D341Med (cell line): ENCODE measurements at places on chromosomes 3 and 15.

DNA sequence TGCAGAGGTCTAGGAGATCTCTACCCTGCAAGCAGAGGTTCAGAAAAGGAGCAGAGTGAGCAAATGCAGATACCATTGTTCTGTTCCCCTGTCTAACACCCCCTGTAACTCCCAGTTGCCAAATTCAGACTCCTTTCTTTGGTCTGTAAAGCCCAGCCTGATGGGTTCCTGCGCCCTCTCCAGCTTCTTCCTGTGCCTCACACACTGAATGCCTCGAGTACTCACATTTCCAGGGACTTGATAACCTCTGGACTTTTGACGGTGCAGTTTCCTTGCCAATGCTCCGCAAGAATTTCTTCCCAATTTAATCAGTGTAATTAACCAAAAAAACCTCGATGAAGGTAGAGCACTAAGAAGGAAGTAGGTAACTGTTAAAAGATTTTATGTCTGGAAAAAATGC, 19.3 kb downstream of the PDE8A start:
- DNase-seq, result no peak

- DNase-seq, result no peak
Measured at GRCh38 chr3:122000936-122001605, 21.0 kb downstream of the ILDR1 start.

- no peak for DNase-seq
Measured at GRCh38 chr3:976006-976405, 116.8 kb upstream of the CNTN6 start.

DNA sequence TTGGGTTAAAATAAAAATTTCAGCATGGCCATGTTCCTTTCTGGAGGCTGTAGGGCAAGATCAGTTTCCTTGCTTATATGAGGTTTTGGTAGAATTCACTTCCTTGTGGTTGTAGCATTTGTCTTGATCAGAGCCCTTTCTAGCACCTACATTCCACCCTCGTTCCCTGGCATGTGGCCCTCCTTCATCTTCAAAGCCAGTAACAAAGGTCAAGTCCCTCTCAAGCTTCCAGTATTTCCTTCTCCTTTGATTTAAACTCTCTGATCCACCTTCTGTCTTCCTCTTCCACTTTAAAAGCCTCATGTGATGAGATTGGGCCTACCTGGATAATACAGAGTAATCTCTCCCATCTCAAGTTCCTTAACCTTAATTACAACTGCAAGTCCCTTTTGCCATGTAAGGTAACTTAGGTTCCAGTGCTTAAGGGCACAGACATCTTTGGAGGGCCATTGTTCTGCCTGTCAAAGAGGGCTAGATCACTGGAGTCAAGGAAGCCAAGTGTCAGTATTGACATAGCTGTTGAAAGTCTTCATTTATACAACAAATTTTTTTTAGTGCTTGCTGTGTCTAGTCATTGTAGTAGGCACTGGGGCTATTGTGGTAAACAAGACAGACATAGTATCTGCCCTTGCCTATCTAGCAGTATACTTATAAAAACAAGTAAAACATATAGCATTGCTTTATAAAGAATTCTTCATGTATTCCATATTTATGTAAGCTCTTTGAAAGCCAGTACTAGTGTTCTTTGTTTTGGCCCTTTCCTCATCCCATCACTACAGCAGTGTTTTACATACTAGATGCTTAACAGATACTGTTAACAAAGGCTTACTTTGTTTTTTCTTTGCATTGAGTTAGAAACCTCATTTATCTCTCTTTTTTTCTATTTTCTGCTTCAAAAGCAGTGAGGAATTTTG, 40.7 kb downstream of the GLCE start:
- no peak for DNase-seq

GRCh38 chr3:13069495-13069894, 3.7 kb downstream of the IQSEC1 start:
- no peak for DNase-seq

DNA sequence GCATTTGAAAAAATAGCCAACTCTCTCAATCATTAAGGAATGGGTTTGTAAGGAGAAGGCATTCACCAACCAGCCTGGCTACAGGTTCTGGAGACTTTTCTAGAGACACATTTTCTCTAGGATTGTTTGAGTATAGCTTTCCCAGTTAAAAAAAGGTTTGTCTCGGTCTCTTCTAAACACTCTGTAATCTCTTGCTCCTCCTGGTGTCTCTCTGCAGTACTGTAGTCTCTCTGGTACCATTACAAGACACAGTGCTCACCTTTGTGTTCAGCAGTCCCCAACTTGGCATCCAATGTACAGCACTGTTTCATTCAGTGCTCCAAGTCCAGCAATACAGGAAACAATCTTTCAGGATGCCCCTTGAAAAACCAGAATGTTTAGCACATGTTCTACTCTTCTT, 534.4 kb downstream of the ZNF385D start:
- peak; percentile 42 for DNase-seq

DNA sequence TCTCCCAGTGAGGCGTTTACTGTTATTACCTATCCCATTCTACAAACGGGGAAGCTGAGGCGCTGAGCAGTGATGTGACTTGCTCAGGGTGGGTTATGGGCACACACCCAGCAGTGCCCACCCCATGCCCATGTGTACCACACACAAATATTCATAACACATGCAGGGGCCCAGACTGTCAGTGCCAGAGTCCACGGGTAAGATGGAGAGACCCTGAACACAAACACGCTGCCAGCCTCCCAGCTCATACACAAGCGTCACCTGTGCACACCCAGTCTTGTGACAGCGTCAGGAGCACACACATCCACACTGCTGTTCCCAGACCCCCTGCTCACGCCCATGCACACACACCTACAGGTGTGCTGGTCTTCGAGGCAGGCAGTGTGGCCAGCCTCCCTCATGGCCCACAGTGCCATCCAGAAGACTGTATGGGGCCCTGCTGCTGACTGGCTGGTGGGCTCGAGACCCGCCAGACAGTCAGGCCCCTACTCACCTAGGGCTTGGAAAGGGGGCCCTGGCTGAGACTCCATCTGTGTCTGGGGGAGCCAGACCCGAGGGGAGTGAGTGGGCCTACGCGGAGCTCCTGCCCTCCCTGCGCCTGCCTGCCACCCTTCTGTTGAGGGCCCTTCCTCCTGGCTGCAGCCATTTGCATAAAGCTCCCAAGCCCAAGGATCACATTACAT, 39.4 kb downstream of the DNAJB8 start:
- no peak for DNase-seq
